ENCODE measurements at places on chromosomes 13 and 19.
A peak's percentile ranks its signal among the peaks of the same experiment; 100 is the strongest.

- no peak for DNase-seq
These were observed 154.4 kb downstream of the GGACT start for GRCh38 chr13:100434010-100434763.

GRCh38 chr19:19026299-19026971 lies 6.9 kb downstream of the SUGP2 start:
- DNase-seq = no peak

DNA sequence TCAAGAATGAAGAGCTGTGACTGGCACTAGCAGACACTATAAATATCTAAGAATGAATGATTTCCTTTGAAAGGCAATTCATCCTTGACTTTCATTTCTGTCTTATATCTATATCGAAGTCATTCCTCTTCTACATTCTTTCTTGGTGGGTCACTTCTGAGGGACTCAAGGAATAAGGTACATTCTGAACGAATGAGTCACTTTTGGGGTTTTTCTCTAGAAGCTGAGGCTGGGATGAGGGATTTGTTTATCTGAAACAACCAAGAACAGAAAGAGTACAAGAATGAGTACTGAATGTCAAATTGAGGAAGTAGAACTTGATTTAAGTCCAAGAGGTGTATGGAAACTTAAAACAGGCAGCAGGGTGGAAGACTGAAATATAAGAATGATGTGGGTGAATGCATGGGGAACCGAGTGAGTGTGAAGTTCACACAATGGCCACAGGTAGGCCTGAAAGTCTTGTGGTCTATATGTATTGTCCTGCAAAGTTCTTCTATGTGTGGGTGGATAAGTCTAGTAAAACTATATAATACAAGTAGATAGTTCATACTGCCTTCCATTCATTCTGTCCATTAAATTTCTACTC lies 343.9 kb downstream of the OXGR1 start:
- DNase-seq = no peak

DNA sequence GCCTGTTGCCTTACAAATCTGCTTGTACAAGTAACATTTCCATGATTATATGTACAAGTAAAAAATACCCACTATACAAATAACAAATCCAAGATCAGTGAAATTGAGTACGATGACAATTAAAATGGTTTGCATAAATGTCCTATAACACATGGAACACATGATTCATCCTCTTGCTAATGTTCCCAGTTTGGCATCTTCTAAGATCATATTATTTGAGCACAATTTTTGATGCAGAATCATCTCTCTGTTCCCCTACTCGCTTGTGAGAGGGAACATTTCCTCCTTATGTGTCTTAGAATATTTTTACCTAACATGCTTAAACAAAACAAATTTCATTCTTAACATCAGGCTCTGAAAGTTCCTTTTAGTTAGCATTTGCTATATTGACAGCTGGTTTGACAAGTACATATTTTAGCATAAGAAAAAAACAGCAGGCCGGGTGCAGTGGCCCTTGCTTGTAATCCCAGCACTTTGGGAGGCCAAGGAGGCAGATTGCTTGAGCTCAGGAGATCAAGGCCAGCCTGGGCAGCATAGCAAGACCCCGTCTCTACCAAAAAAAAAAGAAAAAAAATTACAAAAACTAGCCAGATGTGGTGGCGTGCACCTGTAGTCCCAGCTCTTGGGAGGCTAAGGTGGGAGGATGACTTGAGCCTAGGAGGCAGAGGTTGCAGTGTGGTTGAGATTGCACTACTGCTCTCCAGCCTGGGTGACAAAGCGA lies 14.2 kb downstream of the ZNF331 start:
- no peak for DNase-seq

DNA sequence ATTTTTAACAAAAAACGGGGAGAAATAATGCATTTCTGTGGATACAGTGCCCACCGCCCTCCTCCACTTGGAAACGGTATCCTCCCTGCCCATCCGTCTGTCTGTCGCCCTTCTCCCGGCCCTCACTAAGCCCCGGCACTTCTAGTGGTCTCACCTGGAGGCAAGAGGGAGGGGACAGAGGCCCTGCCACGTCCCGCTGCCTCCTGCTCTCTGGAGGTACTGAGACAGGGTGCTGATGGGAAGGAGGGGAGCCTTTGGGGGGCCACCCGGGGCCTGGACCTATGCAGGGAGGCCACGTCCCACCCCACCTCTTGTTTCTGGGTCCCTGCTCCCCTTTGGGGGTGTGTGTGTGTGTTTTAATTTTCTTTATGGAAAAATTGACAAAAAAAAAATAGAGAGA lies 3.0 kb upstream of the HAMP start:
- no peak for DNase-seq

DNA sequence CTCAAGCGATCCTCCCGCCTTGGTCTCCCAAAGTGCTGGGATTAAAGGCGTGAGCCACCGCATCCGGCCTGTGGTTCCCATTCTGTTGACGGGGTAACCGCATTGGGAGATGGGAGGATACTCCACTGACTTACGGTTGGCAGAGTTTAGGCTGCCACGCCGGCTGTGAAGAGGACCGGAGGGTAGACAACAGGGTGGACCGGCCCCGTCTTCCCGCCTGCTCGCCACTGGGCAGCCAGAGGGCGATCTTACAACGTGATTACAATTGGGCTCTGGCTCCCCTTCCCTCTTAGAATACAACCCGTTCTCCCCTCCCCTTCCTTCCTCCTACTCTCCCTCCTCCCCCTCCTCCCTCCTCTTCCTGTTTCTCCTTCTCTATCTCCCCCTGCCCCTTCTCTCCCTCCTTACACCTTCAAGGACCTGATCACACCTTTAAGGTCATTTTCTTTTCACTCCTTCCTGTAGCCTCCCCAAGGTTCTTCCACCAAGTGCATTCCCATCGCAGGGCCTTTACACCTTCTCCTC lies 957 bp upstream of the CCDC194 start:
- peak; percentile 43 for DNase-seq

DNA sequence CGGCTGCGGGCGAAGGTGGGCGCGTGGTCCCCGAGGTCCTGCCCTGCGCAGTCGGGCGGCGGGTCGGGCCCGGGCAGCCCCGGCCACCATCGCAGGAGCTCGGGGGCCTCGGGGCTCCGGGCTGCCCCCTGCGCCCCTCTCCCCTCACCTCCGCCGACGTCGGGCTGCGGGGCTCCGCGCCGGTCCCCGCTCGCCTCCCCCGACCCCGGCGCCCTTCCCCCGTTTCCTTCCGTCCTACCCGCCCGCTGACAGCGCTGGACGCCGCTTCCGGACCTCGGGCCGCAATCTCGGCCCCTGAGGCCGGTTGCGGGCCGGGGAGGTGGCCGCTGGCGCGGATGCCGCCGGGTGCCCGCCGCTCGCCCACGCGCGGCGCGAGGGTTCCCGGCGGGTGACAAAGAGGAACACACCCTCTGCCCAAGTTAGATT lies 720 bp downstream of the FARP1 start:
- no peak for DNase-seq

GRCh38 chr13:35824395-35824794 lies 306.8 kb downstream of the DCLK1 start:
- DNase-seq = no peak

DNA sequence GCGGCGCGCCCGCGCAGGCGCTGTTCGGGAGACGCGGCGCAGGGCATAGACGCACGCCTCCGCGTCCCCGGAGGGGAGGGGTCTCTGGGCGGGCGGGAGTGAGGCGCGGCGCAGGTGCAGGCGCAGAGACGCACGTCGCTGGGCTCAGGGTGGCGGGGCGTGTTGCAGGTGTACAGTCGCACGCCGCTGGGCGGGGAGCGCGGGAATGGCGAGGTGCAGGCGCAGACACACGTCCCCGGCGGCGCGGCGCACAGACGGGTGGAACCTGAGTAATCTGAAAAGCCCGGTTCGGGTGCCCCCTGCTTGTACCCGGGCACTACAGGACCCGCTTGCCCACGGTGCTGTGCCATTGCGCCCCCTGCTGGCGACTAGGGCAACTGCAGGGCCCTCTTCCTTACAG lies 44.7 kb downstream of the PLPP2 start:
- peak; percentile 6 for DNase-seq

DNA sequence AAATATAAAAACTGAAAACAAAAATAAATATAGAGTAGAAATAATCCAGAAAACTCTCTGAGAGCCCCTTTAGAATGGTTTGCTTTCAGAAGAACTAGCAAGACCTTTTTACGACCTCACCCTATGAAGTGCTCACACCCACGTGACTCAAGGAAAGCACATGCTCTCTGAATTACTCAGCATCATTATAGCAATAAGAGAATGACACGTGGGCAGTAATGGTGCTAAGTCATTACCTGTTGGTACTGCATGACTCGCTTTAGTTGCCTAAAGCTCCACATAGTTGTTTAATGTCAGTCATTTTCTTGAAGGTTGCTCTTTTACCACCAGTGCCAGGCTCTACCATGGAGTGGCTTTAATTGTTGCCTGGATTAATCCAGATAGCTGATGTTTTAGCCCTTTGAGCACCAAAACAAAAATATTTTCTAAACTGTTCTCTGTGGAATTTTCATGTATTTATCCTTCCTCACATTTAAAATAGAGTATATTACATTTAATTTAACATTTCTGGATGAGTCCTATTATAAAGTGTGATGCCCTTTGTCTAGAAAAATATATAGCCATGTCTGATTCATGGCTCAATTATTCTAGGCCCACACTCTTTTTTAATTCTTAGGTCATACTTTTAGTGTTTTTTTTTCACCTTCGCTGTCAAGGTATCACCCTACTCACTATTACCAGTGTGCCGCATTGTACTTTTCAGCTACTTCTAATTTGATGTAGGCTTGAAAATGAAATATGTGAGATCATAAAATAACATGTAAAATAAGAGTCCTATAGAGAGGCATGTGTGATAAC lies 56.8 kb downstream of the THSD1 start:
- no peak for DNase-seq

DNA sequence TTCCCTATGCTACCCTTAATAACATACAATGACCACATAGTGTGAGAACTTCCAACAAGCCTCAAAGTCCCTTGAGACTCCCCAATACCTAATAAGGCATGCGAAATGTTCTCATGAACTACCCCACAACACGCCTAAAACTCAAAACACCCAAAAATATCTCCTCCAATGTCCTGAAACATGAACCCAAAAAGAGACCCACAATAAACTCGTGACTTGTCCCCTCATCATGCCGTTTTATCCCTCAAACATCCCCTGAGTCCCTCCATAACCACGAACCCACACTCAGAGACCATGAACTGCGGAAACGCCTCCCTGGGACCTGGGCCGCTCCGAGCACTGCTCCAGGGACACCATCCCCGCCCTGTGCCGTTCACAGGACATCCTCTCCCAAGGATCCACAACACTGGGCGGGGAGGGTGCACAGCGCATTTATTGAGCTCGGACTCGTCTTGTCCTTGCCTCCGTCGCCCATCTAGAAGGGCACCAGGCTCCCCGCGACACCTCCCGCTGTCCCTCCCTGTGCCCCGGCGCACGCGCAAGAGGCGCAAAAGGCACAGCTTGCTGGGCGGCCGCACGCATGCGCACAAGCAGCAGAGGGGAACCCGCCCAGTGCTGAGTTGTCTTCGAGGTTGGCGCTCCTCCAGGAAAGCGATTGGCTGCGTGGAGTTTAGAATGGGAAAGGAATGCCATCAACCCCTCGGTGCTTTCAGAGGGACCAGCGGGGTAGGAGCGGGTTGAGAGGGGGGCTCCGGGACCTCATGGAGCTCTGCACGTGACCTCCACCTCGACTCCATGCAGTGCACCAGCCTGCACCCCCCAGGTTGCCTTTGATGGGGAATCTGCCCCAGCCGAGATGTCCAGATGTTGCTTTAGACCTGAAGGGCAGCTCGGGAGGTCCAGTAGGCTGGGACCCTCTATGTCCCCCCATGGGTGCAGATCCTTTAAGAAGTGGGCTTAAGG lies 8.8 kb downstream of the FXYD3 start:
- peak; percentile 77 for DNase-seq

- no peak for DNase-seq
These were observed 7.7 kb downstream of the AP1M1 start for GRCh38 chr19:16205205-16206045.

DNA sequence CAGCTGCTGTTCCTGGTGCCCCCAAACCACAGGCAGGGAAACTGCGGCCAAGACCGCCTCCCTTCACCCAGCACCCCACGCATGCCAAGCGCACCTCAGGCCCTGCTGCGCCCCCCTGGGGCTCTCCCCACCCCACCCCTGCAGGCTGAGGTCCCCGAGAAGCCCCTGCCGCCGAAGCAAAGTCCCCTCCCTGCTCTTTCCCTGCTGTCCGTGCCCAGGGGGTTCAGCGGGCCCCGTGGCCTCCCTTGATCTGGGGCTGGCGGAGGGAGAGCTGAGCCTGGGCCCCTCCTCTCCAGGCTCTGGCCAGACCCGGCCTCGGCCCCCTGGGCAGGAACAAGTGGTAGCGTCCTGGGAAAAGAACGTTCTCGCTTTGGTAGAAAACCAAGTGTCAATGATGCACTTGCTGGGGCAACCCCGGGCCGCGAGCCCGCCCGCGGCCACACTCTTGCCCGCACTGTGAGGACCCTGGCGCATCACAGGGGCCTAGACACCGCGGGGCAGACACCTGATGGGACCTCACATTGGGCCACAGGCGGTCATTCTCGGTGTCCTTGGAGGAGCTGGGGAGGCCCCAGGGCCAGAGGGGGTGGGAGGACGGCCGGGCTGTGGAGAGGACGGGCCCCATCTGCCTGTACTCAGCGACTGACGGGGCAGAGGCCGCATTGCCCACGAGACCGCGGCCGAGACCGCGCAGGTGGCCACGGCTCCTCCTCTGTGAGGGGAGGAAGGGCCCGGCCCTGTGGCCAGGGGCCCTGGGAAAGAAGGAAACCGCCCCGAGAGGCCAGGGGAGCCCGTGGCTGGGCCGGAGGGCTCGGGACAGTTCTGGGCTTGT lies 29.0 kb downstream of the GPX4 start:
- no peak for DNase-seq

DNA sequence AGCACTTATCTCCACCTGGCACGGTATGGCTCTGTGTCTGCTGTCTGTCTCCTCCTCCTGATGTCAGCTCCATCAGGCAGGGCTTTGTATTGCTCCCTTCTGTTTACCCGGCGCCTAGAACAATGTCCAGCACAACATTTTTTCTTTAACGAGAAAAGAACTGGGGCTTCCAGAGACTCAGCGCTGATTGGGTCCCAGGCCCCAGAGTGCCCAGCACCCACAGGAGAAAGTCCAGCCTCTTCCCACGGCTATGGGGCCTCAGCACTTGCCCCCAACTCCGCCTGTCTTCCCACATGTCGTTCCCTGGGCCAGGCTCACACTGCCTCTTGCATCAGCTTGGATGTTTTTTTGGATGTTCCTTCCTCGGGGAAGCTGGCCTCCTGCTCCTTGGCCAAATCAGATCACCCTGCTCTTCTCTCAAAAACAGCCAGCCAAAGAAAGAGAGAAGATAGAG lies 6.9 kb downstream of the MYPOP start:
- DNase-seq = no peak

- no peak for DNase-seq
These were observed 127.5 kb upstream of the OBI1 start for GRCh38 chr13:78786459-78786858.

- DNase-seq = peak; percentile 59
These were observed 25.1 kb upstream of the KCTD15 start for GRCh38 chr19:33771384-33772101.

GRCh38 chr13:94061301-94061700 lies 418.2 kb downstream of the DCT start:
- no peak for DNase-seq

All from T follicular helper cell (primary cell).